ENCODE measurements at places on chromosomes 12 and 14.
A peak's percentile ranks its signal among the peaks of the same experiment; 100 is the strongest.

DNA sequence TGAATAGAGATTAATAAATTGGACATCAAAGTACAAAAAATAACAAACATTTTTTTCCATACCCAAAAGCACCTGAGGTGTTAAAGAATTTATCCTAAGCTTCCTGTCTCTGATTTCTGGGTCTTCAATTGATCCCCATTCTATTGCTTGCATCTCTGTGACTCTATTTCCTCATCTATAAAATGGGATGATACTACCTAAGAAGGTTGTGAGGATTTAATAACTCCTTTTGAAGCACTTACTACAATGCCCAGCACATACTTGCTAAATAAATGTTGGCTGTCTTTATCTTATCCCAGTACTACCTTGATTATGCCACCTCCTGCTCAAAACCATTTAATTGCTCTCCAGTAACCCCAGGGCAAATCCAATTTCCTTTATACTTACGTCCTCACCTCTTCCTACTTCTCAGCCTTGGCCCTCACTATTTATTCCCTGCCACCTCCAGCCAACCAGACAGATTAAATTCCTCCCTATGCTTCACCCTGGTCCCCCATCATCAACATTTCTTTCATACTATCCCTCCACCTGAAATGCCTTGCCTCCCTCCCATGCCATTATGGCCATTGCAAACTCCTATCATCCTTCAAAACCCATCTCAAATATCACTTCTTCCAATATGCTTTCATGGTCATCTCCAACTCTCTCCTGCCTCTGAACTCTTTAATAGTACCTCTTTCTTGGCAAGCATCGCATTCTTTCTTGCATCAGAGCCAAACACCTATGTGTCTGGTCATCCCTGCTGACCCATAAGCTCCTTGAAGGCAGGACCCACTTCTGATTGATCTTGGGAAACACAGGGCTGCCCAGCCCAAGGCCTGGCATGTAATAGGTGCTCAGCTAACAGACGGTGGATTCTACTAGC is 7.9 kb upstream of the ASIC1 start:
- DNase-seq, result no peak

DNA sequence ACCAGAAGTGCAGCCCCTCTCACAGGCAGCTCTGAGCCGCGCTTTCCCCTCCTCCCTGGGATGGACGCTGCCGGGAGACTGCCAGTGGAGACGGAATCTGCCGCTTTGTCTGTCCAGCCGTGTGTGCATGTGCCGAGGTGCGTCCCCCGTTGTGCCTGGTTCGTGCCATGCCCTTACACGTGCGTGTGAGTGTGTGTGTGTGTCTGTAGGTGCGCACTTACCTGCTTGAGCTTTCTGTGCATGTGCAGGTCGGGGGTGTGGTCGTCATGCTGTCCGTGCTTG is 12.3 kb upstream of the TAMALIN start:
- no peak for DNase-seq

- DNase-seq, result no peak
These were observed 53.7 kb downstream of the FOXN4 start for GRCh38 chr12:109255377-109255776.

GRCh38 chr12:51901121-51901817 is 6.0 kb upstream of the ACVRL1 start:
- DNase-seq, result no peak

GRCh38 chr14:70884595-70885342 is 22.5 kb upstream of the PCNX1 start:
- no peak for DNase-seq

- no peak for DNase-seq
These were observed 5.1 kb downstream of the PCK2 start for GRCh38 chr14:24098927-24099813.

DNA sequence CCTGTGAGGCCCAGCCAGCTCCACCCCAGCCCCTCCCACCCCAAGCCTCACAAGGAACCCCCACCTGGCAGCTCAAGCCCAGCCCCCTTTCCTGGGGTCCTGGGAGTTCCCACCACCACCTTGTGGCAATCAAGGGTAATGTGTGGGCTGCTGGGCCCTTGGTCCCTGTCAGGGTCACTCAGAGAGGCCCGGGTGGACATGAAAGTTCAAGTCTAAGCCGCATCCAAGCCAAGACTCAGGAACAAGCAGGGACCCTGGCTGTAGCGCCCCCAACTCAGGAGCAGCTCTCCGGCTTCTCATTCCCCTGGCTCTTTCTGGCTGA is 106.4 kb upstream of the C14orf180 start:
- DNase-seq, result no peak

DNA sequence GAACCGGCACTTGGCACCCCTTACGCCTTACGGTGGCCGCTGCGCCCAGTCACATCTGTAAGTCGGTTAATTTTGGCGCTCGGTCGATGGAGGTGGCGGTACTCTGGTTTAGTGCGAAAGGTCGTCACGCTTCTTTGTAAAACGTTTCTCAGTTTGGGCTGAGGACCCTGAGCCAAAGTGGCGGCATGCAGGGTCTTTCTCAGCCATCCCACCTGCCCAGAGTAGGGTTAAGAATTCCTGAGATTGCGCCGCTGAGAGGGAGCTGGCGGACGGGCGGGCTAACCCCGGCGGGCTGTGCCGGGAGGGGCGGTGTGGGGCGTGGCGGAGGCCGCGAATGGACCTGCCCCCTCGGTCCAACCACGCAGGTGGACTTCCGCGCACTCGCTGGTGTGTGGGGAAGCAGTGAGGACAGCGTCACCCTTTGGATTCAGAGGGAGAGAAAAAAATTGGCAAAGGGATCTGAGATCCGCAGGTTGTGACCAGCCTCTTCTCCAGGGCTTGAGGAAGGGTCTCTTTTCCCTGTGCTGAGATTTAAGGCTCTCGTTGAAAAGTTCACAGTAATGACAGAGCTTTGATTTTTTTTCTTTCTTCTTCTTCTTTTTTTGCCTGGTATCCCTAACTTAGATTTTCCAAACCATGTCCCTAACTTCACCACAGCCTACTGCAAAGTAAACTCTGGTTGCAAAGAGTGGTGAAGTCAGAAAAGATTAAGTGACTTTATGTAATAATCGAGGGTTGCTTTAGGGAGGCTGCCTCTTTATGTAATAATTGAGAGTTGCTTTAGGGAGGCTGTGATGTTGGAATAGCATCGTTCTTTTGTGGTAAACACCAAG is 602 bp upstream of the FBXO33 start:
- DNase-seq, result peak; percentile 78

GRCh38 chr12:122207391-122207790 is 3.9 kb downstream of the B3GNT4 start:
- DNase-seq, result no peak

DNA sequence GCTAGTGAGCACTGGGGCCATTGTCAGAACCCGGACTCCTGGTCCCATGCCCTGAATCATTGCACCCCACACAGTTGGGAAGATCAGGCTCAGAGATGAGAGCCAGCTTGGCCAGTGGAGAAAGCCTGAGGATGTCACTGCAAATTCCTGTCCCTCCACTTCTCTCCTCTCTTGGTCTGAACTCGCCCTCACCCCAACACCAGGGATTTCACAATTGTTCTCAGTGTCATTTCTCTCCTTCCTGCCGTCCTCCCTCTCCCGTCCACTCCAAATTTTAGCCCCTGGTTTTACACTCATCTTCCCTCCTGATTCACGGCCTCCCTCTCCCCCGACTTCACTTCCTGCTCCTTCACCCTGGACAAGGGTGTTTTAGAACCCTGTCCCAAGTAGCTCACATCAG is 11.1 kb downstream of the KRT75 start:
- DNase-seq, result no peak

DNA sequence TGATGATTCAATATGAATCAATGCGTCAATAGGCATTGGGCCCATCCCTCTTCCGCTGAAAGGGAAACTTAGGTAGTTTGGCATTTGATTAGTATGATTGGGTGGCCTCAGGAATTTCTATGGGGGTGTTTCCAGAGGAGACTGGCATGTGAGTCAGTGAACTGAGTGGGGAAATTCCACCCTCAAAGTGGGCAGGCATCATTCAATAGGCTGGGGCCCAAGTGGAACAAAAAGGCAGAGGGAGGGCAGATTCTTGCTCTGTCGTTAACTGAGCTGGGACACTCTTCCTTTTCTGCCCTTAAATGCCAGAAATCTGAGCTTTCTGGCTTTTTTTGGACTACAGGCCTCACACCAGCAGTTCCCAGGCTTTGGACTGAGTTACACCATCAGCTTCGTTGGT is 373.5 kb downstream of the RPS29 start:
- no peak for DNase-seq

DNA sequence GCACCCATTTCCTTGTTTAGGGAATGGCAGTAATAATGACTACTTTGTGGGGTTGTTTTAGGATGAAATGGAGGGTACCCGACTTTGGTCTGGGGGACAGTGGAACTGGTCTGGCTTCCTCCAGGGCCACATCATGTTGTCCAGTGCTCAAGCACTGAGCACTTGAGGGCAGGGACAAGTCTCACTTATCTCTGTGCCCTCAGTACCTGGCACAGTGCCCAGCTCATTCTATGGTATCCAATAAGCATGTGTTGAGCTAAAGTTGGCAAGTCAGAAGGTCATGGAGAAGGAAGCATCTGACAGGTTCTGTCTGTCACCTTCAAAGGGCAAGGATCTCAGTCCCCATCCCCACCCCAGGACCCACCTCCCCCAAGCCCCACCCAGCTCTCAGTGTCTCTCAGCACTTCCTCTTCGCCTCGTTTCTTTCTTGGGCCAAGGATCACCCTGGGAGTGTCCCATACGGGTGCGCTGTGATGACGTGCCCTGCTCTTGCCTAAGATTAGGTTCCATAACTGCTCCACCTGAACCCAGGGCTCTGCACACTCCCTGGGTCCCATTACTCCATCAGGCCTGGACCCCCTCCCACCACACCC is 24.3 kb upstream of the TMEM106C start:
- DNase-seq, result no peak

GRCh38 chr12:101761350-101761749 is 22.1 kb upstream of the SYCP3 start:
- DNase-seq, result no peak

DNA sequence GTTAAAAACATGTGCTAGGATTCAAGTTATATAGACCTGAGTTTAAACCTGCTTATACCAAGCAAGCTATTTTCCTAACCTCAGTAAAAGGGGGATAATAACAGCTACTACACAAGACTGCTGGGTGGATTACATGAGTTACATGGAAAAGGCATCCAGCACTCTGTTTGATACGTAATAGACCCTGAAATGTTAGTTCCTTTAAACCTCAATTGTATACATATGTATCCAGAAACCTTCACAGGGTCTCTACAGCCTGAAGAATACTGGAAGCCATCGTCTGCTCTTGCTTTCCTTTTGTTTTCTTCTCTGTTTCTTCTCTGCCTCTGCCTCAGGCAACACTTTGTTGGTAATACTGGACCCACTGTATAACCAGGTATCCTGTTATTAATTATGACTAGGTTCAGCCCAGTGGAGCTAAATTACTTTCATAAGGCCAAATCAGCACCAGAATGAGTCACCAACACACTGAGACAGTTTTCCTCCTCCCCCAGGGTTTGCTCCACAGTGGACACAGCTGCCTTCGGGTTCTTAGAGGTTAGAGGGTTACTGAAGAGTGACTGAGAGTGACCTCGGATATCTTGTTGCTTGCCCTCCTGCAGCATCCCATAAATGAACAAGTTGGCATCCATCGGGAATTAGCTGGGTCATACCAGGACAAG is 127.1 kb downstream of the CAPZA3 start:
- no peak for DNase-seq

- no peak for DNase-seq
These were observed 29.9 kb downstream of the WASHC3 start for GRCh38 chr12:102031852-102032251.

DNA sequence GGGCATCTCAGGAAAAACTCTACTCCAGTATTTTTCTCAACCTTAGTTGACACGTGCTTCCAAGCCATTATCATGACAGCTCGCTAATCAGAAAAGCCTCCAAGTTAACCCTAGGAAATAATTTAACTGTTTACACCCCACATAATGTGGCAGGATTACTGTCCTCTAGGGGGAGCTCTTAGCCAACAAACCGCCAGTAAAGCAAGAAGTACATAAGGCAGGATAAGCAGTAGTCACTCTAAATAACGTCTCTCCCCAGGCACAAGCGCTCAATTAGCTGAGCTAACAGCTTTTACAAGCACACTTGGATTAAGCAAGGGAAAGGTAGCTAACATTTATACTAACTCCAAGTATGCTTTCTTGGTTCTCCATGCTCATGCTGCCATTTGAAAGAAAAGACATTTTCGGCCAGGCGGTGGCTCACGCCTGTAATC is 22.8 kb downstream of the APOBEC1 start:
- DNase-seq, result peak; percentile 31

DNA sequence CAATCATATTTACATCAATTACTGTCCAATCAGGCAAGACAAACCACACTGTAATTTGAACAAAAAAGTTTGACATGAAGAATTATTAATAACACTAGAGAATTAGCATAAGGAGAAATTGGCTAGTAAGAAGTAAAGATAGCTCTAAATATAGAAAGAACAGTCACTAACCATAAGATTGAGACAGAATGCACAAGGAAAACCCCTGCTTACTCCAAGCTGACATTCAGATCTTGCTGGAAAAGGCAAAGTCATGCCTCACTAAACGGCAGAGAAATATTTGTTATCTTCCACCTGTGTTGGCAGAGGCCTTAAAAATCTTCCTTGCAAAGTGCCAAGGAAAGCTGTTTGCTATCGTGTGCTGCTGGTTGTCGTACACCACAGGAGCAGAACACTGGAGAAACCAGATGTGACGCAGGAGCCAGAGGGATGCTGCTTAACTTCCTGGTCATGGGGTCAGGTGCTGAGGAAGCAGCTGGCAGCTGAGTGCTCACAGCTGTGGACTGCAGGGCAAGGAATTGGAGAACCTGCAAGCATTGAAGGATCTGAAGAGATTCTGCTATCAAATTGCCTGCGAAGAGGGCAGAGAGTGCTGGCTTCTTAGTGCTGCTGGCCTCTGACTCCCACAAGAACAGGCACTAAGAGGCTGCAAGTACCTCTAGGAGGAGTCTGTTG is 1323.3 kb downstream of the LRFN5 start:
- peak; percentile 98 for DNase-seq

DNA sequence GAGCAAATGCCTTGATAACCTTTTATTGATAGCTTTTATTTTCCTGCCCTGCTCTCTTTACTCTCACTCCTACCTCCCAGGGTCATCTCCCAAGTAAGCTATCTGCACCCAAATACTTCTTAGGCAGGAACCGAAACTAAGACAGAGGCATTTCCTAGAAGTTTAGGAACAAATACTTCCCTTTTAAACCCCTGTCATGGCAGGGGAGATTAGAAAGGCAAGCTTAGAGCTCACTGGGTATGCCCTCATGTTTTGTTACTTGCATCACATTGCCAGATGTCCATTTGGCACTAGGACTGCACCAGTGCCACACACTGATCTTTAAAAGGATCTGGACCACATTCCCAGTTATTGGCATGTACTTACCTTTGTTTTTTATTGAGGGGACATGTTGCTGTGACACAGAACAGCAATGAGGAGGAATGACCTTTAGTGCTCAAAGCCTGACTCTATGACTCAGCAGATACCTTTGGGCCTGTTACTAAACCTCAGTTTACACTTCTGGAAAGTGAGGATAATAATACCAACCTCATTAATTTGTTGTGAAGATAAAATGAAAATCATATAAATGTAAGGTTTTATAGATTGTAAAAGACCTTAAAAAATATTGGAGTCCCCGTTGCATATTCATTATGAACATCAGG is 40.9 kb upstream of the MBIP start:
- DNase-seq, result no peak
